ENCODE measurements at places on chromosomes 6 and 20.

GRCh38 chr20:22160101-22160652, 424.2 kb downstream of the FOXA2 start:
- DNase-seq: no peak

DNA sequence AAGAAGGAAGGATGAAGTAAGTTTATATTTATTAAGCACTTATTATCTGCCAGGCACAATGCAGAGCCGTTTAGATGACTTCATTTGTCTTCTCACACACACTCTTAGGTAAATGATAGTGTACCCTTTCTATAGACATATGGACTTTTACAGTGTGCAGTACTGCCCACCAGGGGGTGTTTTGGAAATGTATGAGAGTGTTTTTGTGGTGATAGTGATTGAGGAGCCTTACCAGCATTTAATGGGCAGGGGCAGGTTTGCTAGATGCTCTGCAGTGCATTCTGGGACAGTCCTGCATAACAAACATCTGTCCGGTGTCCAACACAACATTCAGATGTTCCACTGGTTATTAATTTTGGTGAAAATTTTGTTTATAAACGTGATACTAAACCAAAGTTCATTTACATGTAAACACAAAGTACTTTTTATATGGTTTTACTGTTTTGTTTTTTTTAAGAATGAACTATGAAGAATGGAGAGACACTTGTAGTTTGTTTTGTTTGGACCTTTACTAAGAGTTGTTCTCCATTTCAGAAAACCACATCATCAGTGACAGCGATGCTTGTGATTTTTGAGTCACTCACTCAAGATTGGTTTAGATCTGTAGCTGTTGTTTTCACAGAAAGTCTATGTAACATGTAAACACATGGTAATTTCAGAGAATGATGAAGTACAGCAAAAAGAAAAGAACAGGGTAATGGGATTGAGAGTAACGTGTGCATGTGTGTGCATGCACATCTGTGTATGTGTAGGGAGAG, 19.9 kb downstream of the KCNS1 start:
- DNase-seq: no peak

DNA sequence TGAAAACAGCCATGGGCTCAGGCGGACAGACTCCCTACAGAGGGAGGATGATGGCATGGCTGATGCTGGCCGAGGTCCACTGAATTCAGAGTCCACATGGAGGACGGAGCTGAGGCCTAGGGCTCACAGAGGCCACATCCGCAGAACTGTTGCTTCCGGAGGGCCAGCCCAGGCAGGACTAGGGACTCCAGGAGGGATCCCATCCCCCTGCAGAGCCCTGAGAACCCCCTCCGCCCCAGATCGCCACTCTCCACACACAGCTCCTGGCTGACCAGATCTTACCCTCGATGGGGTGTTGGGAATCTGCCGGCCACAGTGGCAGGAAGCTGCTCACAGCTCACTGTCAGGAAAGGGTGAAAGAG, 399.2 kb downstream of the TAF4 start:
- no peak for DNase-seq

DNA sequence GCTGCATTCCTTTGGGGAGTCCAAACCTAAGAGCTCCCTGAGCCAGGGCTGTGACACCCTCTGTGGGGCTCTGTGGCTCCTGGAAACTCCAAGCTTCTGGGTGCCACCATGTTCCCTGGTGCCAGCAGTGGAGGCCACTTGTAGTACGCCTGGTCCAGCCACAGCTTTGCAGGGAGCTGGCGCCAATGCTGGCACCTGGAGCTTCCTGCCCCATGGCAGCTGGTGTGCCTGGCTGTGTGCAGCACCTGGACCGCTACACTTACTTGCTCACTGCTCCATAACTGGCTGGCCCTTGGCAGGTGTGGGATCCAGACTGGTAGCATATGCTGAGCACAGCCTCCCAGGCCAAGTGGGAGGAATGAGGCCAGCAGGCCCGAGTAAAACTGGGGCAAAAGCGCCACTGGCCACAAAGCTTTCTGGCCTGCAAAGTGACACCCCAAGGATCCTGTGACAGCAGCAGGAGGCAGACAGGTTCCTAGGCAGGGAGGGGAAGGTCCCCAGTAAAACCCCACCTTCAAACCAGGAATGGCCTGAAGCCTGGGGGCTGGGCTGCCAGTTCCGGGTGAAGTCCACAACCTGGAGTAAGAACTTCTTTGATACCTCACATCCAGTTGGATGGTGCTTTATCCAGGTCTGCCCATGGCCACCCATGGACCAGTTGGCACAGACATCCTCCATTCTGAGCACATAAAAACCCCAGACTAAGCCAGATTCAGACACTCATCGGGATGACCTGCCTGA, 461.0 kb downstream of the TBC1D32 start:
- no peak for DNase-seq

DNA sequence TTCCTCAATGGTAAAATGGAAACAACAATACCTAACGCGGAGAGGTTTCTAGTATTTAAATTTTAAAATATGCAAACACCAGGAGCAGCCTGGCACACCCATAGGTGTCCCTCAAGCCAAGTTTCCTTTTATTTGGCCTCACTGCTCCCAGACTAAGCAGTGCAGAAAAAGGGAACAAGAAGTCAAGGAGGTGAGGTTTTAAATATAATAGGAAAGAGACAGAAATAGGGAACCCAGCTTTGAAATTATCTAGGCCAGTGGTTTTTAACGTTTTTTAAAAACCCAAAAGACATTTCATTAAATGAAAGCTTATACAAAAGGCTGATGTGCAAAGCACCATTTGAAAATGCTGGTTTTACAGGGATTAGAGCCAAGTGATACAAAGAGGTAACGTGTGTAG, 109.6 kb downstream of the SLC22A3 start:
- DNase-seq: no peak

DNA sequence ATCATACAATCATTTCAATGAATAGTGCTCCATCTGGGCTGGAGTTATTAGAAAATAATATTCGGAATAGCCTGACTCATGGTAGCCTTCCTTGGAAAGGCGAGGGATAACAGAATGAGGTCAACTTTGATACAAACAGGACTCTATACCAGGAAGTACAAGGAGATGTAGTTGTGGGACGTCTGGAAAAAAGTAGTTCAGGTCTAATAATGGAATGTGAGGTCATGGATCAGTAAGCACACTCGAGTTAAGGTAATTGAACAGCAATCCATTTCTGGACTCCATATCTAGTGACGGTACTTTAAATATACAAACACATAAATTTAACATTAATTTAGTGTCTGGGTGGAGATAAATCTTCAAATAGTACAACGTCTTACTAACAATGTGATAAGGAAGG, 1204.0 kb upstream of the ADGRB3 start:
- no peak for DNase-seq

GRCh38 chr20:48725555-48725991, 102.2 kb downstream of the PREX1 start:
- DNase-seq: no peak

DNA sequence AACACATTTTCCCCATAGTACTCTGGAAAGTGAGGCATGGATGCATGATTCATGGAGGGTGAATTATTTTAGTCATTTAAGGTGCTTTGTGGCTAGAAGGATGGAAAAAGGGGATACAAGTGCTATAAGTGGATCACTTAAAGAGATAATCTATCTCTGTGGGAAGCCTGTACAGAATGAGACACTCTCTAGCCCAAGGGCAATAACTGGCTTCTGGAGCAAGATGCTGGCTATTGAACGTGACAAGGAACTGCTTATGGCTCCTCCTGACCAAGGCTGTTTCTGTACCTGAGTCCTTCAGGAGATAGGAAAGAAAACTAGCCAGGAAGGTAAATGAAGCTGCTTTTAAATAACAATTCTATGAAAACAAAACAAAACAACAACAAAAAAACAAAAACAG, 590.7 kb downstream of the EYS start:
- no peak for DNase-seq

Data from stimulated activated CD8-positive, alpha-beta memory T cell treated with anti-CD3 and anti-CD28 coated beads, Interleukin-15, amount 100 ng/mL, for 24 hours (primary cell).